Right renal pelvis (tissue), 4 donors: ENCODE measurements at places on chromosomes 3 and 15. TPM values are rescaled to one million over a fixed set of nuclear protein-coding genes. Genes with fewer than 3 reads are reported as not detected.
A peak's percentile ranks its signal among the peaks of the same experiment; 100 is the strongest.

MYZAP gene
- polyA plus RNA-seq = 7.2 TPM

MESP1 gene
- polyA plus RNA-seq = 1.4 TPM

CSTA gene
- 0.91 TPM for polyA plus RNA-seq

SETD5 gene
- polyA plus RNA-seq = 114 TPM

CCR3 gene
- not detected for polyA plus RNA-seq

ALDH1A2 gene
- 289 TPM for polyA plus RNA-seq

MASP1 gene
- 8.9 TPM for polyA plus RNA-seq

RARRES1 gene
- polyA plus RNA-seq = 13.3 TPM

IL17RB gene
- 18.4 TPM for polyA plus RNA-seq

- DNase-seq = no peak
These were observed 93.2 kb downstream of the DGKG start for GRCh38 chr3:186268616-186269448.

DNA sequence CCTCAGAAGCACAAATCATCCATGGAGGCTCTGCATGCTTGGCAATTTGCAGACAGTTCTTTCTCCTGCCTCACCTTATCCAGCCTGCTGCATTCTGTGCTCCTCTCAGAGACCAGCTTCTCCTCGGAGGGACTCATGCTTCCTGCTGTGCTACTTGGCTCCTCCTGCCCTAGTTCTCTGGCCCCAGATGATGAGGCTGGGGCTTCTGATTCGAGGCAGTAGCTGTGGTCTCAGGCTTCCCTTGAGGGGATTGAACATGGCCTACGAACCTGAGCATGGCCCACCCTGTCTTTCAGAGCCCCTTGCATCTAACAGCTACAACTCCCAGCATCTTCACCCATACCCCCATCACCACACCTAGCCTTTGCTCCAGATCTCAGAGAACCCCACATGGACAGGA, 6.7 kb downstream of the VIPR1 start:
- no peak for DNase-seq

- DNase-seq = peak; percentile 42
These were observed 23.3 kb downstream of the RASGRF1 start for GRCh38 chr15:79067072-79067833.

DNA sequence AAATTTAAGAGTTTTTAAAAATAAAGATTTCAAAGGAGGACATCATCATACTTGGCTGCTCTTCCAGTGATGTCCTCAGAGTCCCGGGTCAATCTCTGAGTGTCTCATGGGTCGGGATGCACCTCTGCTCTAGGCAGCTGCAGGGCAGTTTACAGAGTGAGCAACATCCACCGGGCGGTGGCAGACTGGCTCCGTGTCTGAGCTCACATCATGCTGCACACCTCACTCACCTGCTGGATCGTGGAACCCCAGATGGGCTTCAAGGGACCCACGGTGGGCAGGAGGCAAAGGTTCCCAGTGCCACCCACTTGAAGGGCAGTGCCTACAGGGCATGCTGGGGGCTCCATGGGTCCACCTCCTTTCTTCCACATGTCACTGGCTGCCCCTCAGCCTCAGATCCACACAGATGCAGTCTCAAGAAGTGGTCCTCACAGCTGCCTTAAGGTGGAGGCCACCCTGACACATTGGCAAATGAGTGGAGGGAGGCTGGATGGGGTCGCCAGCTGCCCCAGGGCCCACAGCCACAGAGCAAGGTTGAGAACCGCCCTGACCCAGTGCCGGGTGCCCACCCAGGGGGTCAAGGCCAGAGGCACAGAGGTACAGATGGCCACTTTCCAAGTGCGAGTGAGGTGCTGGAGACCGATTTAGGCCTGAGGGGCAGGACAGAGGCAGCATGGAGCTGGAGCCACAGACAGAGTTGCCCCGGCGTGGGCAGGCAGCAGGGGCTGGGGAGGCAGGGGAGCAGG, 25.2 kb downstream of the CYFIP1 start:
- no peak for DNase-seq

DNA sequence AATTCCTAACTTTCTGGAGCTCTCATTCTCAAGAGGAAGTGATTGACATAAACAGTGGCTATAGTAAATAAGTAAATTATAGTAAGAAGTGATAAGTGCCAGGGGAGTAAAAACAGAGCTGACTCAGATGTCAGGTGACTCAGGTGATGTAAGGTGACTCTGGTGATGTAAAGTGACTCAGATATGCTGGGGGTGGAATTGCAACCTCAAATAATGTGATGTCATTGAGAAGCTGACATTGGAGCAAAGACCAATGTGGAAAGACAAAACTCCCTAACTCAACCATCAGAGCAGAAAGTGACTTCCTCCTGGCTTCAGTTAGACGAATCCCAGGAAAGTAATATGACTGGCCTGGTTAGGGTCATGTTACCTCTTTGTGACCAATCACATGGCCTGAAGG, 144.2 kb upstream of the SNTN start:
- no peak for DNase-seq

DNA sequence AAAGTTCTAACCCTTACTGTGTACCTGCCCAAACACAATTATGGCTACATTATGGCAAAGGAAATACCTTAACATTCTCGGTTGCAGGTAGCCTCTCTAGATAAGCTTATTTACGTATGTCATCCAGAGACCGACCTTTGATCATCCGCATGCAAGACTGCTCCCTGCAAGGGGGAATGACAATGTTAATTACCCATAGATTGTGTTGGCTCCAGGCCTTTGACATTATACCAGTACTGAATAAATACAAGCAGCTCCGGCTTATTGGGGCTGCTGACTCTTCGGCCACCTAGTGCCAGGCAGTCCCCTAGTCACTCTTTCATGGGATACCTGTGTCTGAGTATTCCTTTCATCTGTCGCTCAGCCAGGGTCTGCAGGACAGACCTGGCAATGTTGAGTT, 223.5 kb downstream of the DTWD1 start:
- DNase-seq = no peak

DNA sequence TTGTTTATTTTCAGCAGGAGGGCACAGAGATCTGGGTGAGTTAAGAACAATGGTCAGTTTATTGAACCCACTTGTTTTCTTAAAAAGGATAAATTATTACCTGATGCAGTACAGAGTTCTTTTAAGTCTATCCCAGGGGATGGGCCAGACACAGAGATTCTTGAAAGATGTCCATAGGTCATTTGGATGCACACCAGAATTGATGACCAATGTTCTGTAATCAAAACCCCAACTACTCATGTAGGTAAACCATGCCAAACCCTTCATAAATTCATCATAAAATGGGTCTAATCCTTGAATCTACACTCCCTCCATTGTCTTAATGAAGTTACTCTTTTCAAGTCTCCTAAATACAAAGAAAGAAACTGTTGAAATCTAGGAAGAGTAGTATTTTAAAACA, 273.0 kb upstream of the COL8A1 start:
- no peak for DNase-seq

GRCh38 chr15:72737723-72738122, 45.8 kb downstream of the ADPGK start:
- DNase-seq = no peak

GRCh38 chr3:78495301-78495700, 1272.5 kb downstream of the ROBO1 start:
- no peak for DNase-seq

DNA sequence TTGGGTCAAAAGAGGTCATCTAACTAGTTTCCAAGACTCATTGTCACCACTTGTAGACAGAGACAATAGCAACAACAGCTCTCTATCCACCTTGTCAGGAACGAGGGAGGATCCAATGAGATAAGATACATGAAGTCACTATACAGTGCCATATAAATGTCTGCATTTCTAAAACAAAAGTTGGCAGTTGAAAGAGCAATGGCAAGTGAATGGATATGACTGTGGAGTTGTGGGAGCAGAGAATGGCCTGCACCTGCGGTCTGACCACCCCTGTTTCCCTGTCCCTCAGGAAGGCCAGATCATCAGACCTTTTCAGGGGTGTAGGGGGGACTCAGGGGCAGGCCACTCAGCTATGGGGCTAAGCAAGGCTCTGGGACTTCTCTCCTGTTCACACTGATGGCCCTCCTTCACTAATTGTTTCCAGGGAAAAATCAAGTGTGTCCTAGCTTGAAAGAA, 40.7 kb upstream of the PSMD6 start:
- no peak for DNase-seq

GRCh38 chr15:90291679-90292356, 26.3 kb downstream of the NGRN start:
- no peak for DNase-seq

- no peak for DNase-seq
These were observed 53.4 kb downstream of the ADAMTS9 start for GRCh38 chr3:64634417-64634816.

- no peak for DNase-seq
These were observed 7.5 kb downstream of the EPHB1 start for GRCh38 chr3:134802428-134803050.

DNA sequence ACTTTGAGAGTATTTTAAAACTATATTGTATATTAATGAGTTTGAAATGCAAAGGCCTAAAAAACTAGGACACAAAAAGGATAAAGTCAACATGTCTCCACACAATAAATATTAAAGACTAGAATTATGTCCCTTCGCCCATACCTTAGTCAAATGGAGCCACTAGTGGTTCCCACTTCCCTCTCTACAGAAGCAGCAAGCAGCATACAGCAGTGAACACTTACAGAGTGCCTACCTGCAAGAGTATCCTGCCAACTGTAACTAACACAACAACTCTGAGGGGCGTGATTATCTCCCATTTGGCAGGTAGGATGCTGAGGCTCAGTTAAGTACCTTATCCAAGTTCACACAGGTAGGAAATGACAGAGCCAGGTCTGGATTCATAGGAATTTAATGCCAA, 17.2 kb downstream of the DYNC1LI1 start:
- DNase-seq = no peak

- no peak for DNase-seq
These were observed 40.4 kb upstream of the CTNNB1 start for GRCh38 chr3:41158947-41159346.

DNA sequence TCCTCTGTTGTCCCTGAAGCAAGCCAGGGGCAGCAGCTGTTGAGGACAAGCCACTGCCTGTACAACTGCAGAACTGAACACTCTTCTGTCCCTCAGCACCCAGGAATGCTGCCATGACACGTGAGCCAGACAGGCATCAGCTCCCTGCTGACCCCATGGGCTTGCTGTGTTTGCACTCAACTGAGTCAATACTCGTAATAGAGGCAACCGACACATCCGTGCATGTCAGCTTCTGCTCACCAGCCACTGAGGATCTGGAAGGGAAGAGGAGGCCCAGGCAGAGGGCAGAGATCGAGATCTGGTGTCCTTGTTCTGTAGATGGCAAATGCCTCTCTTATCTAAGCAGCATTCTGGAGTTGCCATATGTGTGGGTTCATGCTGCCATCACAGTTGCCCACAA, 54.3 kb upstream of the SEC61A1 start:
- no peak for DNase-seq

GRCh38 chr3:189781415-189781814, 150.2 kb downstream of the TP63 start:
- DNase-seq = no peak

- DNase-seq = no peak
These were observed at the start of gene DALRD3 for GRCh38 chr3:49017971-49018706. TSS of gene DALRD3 (minus strand) at chr3:49018580. CDS start at chr3:49018564, 16 bp downstream.
